EH (cell line): ENCODE measurements at places on chromosomes 1 and 21.

DNA sequence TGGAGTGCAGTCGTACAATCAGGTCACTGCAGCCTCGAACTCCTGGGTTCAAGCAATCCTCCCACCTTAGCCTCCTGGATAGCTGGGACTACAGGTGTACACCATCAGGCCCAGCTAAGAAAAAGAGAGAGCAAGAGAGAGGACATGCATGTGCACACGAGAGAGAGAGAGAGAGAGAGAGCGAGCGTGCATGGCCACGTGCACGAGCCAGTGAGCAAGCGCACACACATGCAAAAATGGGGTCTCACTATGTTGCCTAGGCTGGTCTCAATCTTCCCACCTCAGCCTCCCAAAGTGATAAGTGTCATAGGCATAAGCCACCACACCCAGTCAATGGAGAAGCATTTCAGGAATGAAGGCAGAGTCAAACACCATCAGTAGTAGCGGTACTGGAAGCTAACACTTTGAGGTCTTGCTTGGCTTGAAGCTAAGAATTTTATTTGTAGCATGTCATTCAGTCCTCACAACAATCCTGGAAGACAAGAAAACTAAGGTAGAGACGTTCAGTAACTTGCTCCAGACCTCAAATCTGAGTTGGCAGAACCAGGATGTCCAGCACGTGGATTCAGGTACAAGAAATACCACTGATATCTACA, 14.5 kb downstream of the GNB1 start:
- DNase-seq = peak; percentile 75

DNA sequence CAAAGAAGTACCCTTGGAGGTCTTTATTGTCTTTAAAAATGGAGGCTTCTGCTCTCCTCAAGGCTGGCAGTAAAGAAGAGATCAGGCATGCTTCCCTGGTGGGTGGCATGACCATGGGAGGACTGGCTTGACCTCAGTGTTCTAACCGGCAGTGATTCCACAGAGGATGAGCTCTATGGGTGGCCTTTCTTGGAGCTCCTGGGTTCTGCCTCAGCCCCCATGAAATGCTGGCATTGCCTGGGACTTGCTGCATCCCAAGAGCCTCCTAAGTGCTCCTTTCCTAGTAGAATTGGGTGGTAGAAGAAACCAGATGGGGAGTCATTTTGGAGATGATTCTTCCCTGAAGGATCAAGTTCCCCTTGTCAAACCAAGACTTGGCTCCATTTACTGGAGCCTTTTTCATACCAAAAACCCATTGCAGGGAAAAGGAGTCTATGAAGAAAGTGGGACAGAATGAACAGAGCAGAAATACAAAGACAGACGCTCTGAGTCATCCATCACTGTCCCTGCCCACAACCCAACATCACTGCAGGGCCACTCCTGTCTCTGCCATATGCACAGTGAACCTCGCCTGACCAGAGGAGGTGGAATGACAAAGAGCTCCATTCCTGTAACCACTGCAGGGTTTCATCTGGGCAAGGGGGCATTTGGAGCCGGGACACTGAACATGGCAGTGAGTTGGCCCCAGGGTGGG, 42.4 kb downstream of the RIMS3 start:
- DNase-seq = no peak

- no peak for DNase-seq
These were observed 18.5 kb upstream of the OR10J5 start for GRCh38 chr1:159554261-159554660.

DNA sequence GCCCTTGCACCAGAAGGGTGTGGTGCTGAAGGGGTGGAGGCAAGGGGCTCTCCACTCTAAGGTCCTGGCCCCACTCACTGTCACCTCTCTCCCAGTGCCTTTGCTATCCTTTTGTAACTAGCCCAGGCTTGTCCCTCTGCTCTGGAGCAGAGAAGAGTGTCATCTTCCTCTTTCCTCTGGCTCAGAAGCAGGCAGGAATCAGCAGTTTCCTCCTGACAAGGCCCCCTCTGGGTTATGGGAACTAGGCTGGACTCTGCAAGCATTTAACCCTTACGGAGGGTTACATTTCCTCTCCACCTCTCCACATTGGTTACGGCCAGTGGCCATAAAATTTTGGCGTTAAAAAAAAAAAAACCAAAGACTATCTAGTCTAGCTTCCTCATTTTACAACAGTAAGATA, 30.4 kb downstream of the PLXNA2 start:
- no peak for DNase-seq

DNA sequence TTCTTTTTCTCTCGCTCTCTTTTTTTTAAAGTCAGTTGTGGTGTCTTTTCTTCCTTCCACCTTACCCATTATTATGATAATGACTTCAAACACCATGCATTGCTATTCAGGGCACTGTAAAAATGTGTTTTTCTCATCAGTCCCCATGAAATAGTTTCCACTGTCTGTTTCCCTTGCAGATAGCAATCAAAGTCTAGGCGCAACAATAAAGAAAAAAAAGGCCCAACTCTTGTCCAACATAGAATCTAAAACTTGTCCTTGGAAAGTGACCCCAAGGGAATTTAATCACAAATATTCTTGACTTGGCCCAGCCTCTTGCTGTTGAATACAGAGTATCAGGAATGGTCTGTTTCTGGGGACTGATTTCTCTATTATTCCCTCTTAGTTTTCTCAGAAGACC, 382.5 kb downstream of the PLPP3 start:
- DNase-seq = no peak

GRCh38 chr1:145778146-145778540, 45.8 kb downstream of the RNF115 start:
- DNase-seq = no peak
